ENCODE measurements at places on chromosomes 6 and 20.

DNA sequence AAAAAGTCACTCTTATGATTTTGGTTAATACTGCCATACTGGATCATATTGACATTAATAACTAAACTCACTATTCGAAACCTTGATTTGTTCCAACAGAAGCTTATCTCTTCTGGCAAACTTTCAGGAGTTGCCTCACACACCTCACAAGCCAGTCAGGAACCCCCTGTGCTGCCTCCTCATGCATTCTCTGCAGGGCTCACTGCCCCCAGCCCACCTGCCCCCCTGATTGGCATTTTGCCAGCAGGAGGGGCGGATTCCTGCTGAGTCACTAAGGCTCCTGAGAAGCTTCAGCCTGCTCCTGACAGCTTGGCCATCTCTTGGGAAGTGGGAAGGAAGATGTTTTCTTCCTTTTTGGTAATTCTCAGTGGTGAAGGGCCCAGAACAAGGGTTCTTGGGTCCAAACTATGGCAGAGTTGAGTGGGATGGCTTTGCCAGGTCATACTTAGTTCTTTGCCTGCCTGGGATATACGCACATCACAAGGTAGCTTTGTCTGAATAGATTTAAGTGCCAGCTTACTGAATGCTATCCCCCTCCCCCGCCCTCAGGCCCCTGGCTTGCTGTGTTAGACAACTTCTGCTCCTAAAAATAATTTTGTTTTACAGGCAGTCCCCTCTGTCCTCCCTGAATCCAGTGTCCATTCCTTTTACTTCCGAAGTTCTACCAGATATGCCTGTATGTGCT, 31.4 kb downstream of the SLC35F1 start:
- no peak for DNase-seq

GRCh38 chr6:163603395-163603794, 188.9 kb downstream of the QKI start:
- DNase-seq, result no peak

GRCh38 chr6:25490018-25490801, 161.8 kb upstream of the SCGN start:
- peak; percentile 72 for DNase-seq

DNA sequence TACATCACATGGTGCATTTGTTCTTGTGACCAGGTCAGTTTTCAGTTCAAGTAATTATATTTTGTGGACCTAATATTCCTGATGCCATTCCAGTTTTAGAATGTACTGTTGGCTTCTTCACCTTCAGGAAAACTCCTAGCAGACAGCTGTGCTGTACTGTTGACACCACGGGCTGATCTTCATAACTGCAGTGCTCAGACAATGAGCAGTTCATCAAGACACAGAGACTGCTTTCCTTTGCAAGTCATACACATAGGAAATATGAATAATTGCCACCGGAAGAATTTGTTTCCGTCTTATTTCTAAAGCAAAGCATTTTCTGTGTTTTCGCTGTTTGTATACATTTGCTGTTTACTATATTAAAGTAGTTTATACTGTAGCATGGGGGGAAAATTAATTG, 89.8 kb downstream of the C6orf118 start:
- no peak for DNase-seq

GRCh38 chr6:20467437-20467836, 65.8 kb downstream of the E2F3 start:
- no peak for DNase-seq

DNA sequence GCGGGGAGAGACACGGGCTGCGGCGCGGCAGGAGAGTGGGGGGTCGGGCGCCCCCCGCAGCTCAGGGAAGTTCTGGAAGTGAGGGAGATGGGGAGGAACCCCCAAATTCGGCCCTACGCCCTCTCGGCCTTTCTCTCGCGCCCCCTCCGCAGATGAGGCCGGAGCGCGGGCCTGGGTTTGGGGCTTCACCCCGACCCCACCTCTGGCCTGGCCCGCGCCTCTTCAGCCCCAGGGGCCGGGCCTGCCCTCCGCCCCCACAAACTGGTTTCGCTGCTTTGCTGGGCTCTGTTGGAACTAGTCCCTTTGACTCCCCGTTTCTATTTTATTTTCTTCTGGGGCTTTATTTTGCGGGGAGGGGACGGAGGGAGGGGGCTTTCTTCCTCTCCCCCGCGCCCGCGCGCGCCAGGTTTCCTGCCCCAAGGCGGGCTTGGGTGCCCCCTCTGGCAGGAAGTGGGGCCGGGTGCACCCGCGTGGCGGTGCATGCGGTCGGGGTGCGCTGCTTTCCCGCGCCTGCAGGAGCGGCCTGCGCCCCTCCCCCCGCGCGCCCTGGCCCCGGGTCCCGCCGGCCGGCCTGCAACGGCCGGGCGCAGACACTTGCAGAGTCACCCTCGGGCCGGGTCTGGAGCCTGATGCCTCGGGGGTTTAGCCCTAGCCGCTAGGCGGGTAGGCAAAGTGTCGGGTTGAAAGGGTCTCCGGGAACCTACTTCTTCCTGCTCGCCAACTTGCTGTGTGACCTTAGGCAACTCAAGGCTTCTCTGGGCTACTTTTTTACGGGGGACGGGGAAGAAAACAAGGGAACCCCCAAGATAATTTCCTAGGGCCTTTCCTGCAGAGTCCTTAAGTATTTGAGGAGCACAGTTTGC, 1.3 kb downstream of the HMGA1 start:
- DNase-seq, result peak; percentile 71

- peak; percentile 80 for DNase-seq
Measured at GRCh38 chr6:146884728-146885127, 286.0 kb downstream of the ADGB start.

DNA sequence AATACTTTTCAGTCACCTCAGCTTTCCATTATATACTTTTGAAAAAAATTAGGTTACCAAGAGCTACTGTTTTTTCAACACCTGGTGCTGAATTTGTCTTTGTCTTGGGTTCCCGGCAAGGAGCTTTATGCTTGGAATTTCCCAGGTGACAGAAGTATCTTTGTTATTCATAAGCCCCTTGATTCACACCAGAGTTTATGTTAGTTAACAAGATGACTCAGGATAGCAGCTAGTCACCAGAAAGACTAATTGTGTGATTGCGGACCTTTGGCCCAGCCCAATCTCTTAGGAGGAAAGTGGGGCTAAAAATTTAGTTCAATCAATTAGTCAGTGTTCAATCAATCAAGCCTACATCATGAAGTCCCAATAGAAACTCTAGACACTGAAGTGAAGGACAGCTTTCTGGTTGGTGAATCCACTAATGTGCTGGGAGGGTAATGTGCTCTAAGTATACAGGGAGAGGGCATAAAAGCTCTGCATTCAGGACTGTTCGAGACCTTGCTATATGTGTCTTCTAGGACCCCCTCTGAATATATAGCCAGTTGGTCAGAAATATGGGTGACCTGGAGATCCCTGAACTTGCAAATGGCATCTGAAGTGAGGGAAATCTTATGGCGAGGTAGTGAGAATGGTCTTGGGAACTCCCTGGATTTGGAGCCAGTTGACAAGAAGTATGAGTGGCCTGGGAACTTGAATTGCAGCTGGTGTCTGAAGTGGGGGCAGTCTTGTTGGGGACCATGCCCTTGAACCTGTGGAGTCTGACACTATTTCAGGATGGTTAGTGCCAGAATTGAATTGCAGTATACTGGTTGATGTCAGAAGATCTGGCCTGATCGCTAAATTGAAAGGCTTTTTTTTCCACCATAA, 16.2 kb downstream of the TMEM30A start:
- DNase-seq, result no peak

GRCh38 chr6:71351190-71351589, 62.6 kb downstream of the OGFRL1 start:
- DNase-seq, result no peak

DNA sequence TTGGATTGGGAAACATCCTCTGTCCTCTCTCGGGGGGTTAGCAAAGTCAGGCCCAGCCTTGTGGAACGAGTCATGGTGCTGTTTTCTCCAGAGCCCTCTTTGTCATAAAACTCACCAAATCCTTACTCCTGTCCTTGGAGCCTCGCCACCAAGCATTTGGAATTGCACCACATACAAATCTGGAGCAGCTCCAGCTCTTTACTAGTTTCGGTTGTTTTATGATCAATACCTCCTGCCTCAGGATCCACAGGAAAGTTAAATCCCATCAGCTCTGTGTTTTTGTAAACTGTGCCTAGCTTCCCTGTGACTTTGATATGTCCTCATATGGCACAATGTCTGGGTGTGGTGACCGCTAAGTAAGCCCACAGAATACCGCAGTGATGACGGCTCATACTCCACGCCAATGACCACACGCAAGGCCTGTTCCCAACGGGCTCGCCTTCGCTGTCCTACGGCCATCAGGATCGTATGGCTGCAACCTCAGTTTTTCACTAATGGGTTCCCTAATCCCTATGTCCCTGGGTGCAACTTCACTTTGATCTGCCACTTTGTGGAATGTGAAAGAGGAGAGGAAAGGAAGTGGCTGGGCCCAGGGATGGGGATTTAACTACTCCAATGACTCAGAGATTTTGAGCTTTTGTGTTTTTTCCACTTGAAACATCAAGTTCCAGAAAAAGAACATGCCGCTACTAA, 111.3 kb upstream of the FOXQ1 start:
- no peak for DNase-seq

GRCh38 chr6:147765541-147765940, 257.1 kb downstream of the SAMD5 start:
- DNase-seq, result no peak

- DNase-seq, result no peak
Measured at GRCh38 chr6:1739680-1740079, 130.0 kb downstream of the FOXC1 start.

GRCh38 chr20:17505636-17506517, 25.3 kb downstream of the BFSP1 start:
- peak; percentile 12 for DNase-seq

- DNase-seq, result no peak
Measured at GRCh38 chr6:29831776-29832175, 4.2 kb downstream of the HLA-G start.

DNA sequence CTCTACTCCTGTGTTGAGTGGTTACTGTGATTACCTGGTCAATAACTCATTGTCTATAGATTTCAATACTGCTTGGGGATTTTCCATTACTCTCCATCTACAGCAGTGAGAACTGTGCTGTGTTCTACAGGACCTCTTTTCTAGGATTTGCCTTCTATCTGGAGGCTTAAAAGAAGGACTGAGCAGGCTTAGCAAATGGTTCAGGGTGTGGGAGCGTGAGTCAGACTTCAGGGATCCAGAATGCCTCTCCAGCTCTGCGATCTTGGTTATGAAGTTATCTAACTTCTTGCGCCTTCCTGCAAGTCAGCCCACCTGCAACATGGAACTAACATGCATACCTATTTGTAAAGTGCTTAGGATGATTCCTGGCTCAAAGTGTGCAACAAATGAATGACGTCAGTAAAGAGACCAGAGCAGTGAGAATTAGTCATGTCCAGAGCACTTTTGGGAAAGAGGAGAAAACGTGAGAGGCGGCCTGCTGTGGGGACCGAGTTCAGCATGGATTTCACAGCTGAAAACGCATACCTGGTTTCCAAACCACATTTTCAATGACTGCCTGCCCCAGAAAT, 610.1 kb upstream of the CDH4 start:
- no peak for DNase-seq

GRCh38 chr6:109428889-109429477, 11.4 kb downstream of the PPIL6 start:
- DNase-seq, result no peak

DNA sequence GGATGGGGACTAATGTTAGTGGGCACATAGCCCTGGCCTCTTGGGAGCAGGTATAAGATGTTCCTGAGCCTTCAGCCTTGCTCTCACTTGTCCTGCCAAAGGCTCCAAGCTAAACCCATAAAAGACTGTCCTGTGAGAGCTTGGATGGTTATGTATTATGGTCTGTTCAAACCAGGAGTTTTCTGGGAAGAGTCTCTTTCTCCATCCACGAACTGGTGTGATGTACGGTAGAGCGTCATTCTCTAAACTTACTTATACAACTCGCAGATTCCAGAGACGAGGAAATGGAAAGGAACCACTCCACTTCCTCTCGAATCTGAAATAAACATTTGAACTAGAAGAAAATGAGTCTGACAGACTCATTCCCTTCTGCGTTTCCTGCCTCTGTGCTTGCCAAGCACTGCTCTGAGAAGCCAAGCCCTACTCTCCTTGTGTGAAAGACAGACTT, 5.3 kb downstream of the SOBP start:
- no peak for DNase-seq

GRCh38 chr6:88168362-88168761, 2.2 kb upstream of the CNR1 start:
- DNase-seq, result no peak

DNA sequence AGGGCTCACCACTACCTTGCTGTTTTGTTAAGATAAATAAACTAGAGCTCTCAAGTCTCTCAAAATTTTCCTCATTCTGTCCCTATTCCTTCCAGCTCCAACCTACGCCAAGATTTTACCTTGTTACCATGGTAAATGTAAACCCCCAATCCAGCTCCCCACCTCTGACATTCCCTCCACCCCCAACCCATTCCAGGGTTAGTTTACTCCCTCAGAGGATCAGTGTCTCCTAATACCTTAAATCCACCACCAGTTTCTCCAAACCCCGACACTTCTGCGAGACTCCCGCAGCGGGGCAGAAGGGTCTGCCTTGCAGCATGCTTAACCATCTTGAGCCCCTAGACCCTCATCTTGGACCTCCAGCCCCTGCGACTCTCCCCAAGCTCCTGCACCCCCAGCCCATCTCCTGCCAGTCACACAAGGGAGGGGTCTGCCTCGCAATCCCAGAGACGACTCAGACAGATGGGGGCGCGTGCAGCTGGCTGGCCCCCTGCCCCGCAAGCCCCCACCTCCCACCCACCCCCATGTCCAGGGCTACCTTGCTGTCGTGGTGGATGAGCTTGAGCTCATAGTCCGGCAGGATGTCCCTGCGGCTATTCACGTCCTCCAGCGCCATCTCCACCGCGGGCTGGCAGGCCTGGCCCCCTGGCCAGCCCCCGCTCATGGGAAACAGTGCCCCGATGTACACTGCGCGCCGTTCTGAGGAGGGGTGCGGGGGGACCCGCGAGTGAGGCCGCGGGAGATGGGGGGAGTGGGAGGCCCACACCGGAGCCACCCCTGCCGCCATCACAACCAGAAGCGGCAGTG, 5.8 kb downstream of the GABBR1 start:
- no peak for DNase-seq

All from large intestine (tissue), 12 donors.